ENCODE measurements at places on chromosomes 11 and 22.

DNA sequence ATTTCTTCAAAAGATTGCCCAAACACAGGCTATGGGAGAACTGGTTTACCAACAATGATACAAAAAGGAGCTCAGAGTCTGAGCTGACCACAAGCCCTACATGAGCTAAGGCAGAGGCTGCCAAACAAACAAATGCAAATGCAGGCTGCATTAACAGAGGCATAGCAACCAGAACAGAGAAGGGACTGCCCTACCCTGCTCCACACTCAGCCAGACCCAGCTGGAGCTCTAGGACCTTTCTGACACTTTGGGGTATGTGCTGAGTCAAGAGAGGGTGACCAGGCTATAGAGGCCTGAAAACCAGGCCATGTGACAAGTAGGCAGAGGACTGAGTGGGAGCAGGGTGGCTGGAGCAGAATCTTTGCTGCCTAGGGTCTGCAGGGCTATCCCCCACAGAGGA, 17.8 kb upstream of the P2RY2 start:
- DNase-seq, result peak; percentile 66

- DNase-seq, result no peak
These were observed 615.7 kb downstream of the BRD1 start for GRCh38 chr22:49212002-49212401.

GRCh38 chr11:83694191-83694910, 408.2 kb upstream of the CCDC90B start:
- no peak for DNase-seq

DNA sequence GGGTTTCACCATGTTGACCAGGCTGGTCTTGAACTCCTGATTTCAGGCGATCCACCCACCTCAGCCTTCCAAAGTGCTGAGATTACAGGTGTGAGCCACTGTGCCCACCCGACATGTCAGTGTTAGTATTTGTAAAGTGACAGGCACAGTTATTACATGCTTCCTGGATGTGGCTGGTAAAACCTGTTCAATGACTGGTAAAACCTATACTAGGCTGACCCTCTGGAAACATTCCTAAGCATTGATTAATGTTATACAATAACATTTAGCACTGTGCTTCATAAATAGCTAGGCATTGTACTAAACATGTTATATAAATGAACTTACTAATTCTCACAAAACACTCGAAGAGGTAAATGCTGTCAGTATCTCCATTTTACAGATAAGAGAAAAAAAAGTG, 20.9 kb upstream of the JHY start:
- no peak for DNase-seq

DNA sequence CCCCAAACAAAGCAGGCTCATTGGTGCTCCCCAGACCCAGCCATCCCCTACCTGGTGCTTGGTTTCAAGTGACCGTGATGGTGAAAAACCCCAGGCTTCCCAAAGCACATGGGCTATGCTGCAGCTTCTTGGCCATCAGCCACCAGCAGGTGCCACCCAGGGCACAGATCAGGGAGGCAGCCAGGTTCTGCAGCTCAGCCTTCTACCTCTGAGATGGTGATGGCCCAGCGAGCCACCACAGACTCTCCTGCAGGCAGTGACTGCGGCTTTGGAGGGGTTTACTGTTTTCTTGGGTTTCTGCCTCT, 70.0 kb upstream of the ALX4 start:
- DNase-seq, result peak; percentile 62

GRCh38 chr22:28810821-28811491, 10.6 kb upstream of the XBP1 start:
- no peak for DNase-seq

GRCh38 chr11:132601875-132602274, 930.4 kb downstream of the OPCML start:
- no peak for DNase-seq

DNA sequence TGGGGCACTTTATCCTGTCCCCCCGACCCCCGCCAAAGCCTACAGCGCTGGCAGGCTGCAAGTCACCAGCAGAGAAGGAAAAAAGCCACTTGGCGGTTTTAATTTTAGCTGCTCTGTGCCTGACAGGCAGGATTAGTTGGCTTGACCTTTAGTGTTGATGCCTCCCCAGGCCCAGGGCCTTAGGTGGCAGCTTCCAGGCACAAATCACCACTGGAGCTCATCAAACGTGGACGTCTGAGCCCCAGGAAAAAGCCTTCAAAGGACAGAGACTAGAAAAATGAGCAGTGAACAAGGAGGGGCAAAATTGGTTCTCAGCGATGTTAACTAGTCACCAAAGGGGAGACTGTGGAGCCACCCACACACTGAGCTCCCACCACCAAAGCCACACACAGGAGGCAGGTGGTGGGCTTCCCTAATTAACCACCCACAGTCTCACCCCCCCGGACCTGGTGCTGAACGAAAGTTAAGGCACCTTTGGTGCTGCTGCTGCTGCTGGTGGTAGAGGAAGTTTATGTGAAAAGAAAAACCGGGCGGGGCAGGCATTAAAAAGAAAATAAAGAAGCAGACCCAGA, 4.4 kb upstream of the PYGM start:
- no peak for DNase-seq

- DNase-seq, result no peak
These were observed 76.6 kb downstream of the HIPK3 start for GRCh38 chr11:33333816-33334215.

DNA sequence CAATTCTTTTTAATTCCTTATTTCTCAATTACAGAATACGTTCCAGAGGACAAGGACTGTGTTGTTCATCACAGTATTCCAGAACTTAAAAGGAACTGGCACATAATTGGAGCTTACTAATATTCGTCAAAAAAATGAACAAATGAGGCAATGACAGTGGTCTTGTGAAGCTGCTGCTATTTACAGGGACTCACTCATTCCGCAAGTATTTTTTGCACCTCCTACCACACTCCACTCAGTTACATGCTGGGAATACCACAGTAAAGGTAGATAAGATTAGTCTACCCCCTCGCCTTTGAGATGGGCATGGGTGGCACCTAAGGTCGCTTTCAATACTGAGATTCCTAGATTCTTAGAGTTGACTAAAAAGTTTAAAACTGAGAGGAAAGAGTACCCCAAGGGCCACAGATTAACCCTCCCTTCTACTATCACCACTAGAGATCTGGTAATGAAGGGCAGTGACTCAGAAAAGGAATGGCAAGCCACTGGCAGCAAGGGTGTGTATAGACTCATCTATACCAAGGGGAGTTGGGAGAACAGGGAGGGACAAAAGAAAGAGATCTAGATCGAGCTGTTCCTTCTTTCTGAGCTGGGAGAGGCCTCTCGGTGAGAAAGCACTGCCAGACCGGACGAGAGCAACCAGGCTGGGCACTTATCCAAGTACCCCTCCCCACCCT, 85.0 kb downstream of the RPL27A start:
- no peak for DNase-seq

DNA sequence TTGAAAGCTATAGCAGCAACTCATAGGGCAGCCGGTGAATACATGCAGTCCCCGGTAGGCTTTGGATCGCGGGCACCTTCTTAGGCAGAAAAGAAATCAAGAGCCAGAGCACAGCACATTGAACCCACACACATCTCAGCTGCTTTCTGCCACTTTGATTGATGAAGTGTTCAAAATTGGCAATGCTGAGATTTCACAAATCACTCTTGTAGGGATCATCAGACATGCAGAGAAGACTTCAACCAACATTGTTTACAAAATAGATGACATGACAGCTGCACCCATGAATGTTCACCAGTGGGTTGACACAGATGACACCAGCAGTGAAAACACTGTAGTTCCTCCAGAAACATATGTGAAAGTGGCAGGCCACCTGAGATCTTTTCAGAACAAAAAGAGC, 350.2 kb upstream of the ARHGAP42 start:
- DNase-seq, result no peak

GRCh38 chr22:44181912-44182587, 1.3 kb downstream of the PARVG start:
- no peak for DNase-seq

DNA sequence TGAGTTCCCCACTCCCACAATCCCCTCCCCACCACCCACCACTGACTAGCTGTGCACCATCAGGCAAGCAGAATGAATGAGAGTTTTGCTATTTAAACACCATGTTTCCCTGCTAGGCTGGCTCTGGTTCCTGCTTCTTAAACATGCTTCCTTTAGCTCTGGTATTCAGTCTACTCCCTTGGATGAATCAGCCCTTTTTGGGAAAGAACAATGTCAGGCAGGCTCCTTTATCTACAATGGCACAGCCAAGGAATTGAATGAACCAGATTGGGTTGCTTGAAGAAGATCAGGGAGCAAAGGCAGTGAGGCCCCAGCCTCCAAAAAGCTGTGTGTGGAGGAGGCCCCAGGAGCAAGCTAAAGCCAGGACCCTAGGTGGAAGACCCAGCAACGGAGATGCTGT, 92.9 kb upstream of the ISX start:
- DNase-seq, result no peak

- no peak for DNase-seq
These were observed 28.2 kb downstream of the GGT5 start for GRCh38 chr22:24216541-24217209.

- DNase-seq, result peak; percentile 69
These were observed 28.5 kb downstream of the LRP4 start for GRCh38 chr11:46889689-46890475.

DNA sequence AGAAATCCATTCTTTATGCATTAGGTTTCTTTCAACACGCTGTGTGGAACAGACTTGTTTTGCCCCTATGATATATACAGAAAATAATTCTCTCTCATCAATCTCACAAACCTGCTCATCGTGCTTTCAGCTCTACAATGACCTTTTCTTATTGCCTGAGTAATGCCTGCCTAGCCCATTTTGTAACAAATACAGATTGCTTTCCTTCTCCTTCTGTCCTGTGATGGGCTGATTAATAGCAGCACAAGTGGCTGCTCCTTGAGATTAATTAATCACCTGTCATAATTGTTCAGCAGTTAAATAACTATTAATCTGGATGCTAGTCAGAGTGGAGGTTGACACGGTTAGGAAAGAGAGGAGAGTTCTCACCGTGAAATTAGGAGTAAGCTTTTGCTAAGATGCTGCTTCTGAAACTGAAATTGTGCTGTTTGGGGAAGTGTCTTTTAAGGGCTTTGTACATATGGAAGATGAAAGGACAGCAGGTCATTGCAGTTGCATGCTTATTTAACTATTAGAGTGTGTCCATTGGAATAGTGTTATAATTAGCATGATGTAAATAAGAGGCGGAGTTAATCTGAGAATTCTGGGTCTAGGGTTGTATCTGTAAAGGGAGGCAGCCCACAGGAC, 1430.5 kb downstream of the FAM181B start:
- no peak for DNase-seq

- peak; percentile 26 for DNase-seq
These were observed 3.3 kb downstream of the PCF11 start for GRCh38 chr11:83159902-83160865.

DNA sequence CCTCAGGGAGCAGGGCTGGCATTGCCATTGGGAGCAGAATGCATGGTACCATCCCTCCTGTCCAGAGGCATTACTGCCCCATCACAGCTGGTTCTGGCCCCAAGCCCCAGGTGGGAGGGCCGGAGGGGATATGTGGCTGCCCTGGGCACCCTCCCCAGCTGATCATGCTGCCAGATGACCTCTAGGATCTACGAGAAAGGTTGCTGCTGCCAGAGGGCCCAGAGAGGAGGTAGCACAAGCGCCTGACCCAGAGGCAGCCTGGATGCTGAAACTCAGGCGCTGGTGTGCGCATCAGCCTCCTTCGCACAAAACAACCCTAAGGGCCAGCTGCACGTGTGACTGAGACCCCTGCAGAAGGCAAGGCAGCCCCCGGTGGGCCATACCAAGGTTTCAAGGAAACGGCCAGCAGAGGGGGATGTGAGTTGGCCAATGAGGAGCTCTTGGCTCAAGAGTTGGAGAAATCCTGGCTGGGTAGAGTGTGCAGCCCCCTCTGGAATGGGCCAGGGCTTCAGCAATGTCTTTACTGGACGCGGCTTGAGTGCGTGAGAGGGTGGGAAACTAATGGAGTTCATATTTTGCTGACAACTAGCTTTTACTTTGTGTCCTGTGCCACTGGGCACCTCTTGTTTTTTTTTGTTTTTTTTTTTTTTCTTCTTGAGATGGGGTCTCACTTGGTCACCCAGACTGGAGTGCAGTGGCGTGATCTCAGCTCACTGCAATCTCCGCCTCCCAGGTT, 88.3 kb upstream of the PARVA start:
- no peak for DNase-seq

DNA sequence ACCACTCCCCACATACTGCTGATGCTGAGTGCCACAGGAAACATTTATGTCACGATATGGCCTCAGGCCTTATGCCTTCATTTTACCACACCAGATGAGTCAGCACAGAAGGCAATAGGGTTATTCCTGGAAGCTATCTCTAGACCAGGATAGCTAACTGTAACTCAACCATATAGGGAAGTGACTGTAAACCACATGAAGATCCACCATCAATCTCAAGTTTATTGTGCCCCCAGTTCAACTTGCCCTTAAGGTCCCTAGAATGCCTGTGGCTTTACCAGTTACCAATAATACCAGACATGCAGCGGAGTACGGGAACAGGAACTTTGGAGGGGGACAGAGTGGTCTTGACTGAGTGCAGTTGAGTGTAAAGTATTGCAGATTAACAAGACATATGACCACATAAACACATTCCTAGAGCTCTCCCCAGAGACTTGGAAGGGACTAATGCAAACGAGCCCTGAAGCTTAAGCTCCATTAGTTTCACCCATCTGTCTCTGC, 180.9 kb downstream of the KIF18A start:
- no peak for DNase-seq

DNA sequence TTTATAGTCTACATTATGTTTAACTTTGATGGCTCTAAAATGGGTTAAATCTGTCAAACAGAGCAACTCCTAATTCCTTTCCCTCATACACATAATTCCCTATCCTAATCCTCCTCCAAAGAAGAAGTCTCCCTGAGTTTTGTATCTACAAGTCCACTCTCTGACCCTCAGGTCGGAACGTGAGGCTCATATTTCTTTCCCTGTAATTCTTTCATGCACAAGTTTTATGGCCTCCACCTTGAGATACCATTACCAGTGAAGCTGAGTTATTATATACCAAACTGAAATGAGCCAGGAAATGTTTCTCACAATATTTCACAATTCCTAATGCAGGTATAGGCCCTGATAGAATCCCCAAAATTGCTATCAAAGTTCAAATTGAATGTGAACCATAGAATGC, 106.4 kb downstream of the CASP12 start:
- no peak for DNase-seq

GRCh38 chr11:68999093-68999747, 13.8 kb downstream of the MRGPRF start:
- DNase-seq, result no peak

GRCh38 chr11:18650859-18651557, 16.9 kb upstream of the SPTY2D1 start:
- peak; percentile 3 for DNase-seq

GRCh38 chr11:35118906-35119305, 20.1 kb upstream of the CD44 start:
- DNase-seq, result no peak

- no peak for DNase-seq
These were observed 182.2 kb downstream of the MAML2 start for GRCh38 chr11:96160732-96161306.

GRCh38 chr11:121194731-121195596, 93.9 kb downstream of the TECTA start:
- DNase-seq, result peak; percentile 24
